ENCODE measurements at places on chromosomes 16 and 17.

GRCh38 chr16:66069587-66069986, 296.9 kb upstream of the CDH5 start:
- H3K36me3 ChIP-seq: no peaks in the 10 kb centered on the region
- no peak for DNase-seq

- H3K4me3 ChIP-seq: no peak overlapping the region
- no peaks in the 10 kb centered on the region for H3K27me3 ChIP-seq
- H3K27ac ChIP-seq: peak overlapping the region; percentile 63
- peak; percentile 48 for DNase-seq
Observed at GRCh38 chr16:4090351-4090851, 25.8 kb downstream of the ADCY9 start.

GRCh38 chr16:1032607-1033006, 39.9 kb upstream of the SSTR5 start:
- DNase-seq: no peak
- no peak overlapping the region for H3K4me3 ChIP-seq
- no peaks in the 10 kb centered on the region for H3K27me3 ChIP-seq

DNA sequence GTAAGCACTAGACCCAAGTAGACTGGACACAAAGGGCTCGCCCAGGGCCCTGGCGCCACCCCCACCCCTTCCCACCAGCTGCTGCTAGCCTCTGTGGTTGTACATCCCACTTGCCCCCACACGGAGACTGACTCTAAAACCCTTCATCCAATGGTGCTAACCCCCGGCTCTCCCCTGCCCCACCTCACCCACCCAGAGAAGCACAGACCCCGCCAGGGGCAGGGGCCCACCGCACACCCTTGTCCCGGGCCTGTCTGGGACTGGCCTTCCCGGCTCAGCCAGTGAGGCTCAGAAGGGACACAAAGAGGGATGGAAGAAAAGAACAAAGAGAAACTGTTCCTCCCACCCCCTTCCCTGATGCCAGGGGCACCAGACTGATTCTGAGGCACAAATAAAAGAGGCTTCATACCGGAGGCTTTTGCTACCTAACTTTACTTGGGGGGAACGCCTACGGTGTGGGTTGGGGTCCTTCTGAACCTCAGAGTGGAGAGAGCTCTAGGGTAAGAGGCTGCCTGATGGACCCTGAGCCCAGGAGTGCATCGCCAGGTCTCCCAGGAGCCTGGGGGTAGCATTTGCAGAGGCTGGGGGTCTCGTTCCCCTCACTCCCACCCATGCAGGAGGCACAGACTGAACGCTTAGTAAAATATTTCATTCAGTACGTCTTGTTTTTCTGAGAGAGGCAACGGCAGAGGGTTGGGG, 8.2 kb downstream of the CORO6 start:
- H3K27ac ChIP-seq: no peak overlapping the region
- no peaks in the 10 kb centered on the region for H3K27me3 ChIP-seq
- H3K36me3 ChIP-seq: no peaks in the 10 kb centered on the region

- no peak overlapping the region for H3K27ac ChIP-seq
- H3K27me3 ChIP-seq: no peaks in the 10 kb centered on the region
- H3K4me1 ChIP-seq: no peaks in the 10 kb centered on the region
- no peak for DNase-seq
- no peak overlapping the region for H3K4me3 ChIP-seq
- H3K36me3 ChIP-seq: no peaks in the 10 kb centered on the region
Observed at GRCh38 chr16:17572145-17572544, 101.4 kb upstream of the XYLT1 start.

GRCh38 chr16:5326395-5326794, 228.8 kb upstream of the EEF2KMT start:
- H3K36me3 ChIP-seq: no peaks in the 10 kb centered on the region
- H3K27ac ChIP-seq: no peak overlapping the region
- H3K27me3 ChIP-seq: no peaks in the 10 kb centered on the region
- no peak overlapping the region for H3K4me3 ChIP-seq

DNA sequence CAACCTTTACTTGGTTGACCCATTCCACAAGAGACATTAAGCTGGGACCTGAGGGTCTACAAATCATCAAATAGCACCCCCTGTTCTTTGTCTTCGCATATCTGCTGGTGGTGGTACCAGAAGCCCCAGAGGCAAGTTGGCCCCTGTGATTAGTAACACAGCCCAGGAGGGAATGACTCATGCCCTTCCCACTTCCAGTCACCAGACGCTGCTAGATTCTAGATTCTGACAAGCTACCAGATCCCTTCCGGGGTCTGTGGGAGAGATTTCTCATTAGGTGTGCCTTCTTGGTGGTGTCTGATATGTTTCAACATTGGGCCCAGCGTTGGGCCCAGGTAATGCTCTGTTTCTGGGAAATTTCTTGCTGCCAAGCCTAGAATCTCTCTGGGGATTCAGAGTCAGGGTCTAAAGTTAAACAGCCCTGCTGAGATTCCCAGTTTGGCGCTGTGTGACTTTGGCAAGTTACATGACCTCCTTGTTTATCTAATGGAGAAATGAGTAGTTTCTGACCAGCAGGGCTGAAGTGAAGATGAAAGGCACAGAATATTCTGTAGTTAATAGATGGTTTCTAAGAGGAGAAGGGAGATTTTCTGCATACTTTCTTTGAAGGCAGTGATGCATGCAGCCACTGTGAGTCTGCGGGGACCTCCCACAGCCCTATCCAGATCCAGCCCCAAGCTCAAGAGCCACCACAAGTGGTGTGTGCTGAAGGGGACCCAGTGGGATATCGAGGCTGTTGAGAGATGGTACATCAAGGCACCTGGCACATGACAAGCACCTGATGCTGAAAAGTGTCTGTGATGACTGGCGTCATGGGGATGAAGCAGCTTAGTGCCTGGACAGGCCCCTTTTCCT, 3.9 kb downstream of the TRPV2 start:
- H3K4me1 ChIP-seq: no peaks in the 10 kb centered on the region
- no peak overlapping the region for H3K27ac ChIP-seq
- DNase-seq: no peak
- no peak overlapping the region for H3K4me3 ChIP-seq
- no peaks in the 10 kb centered on the region for H3K27me3 ChIP-seq

- no peaks in the 10 kb centered on the region for H3K36me3 ChIP-seq
- H3K4me1 ChIP-seq: peaks cover 58% of the 10 kb centered on the region
- DNase-seq: peak; percentile 58
- H3K4me3 ChIP-seq: peak overlapping the region; percentile 7
- H3K27me3 ChIP-seq: no peaks in the 10 kb centered on the region
Observed at GRCh38 chr16:591892-592517, 2.1 kb downstream of the RAB40C start.

- H3K4me1 ChIP-seq: no peaks in the 10 kb centered on the region
- H3K4me3 ChIP-seq: no peak overlapping the region
- DNase-seq: no peak
- H3K27me3 ChIP-seq: no peaks in the 10 kb centered on the region
Observed at GRCh38 chr17:57782647-57783337, 37.7 kb upstream of the CCDC182 start.

DNA sequence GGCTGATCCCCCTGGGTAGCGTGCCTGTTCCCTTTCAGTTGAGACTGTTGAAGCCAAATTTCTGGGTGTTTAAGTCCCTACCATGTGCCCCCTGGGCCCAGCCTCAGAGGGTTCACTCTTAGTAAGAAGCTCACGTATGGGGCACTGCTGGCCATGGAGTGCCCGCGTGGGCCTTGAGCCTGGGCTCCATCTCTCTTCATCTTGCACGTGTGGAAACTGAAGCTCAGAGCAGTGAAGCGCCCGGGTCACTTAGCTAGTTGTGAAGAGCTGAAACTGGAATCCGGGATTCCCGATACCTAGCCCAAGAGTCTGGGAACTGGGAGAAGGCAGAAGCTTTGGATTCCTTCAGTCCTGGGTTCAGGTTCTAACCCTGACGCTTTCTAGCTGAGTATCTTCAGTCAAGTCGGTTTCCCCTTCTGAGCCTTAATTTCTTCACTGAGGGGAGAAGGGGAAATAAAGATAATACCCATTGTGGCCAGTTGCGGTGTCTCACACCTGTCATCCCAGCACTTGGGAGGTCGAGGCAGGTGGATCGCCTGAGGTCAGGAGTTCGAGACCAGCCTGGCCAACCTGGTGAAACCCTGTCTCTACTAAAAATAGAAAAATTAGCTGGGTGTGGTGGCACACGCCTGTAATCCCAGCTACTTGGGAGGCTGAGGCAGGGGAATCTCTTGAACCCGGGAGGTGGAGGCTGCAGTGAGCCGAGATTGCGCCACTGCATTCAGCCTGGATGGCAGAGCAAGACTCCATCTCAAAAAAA, 103.9 kb downstream of the OR1D5 start:
- no peaks in the 10 kb centered on the region for H3K27me3 ChIP-seq
- H3K36me3 ChIP-seq: no peaks in the 10 kb centered on the region
- H3K27ac ChIP-seq: peak overlapping the region; percentile 86
- DNase-seq: no peak
- peaks cover 20% of the 10 kb centered on the region for H3K4me1 ChIP-seq

GRCh38 chr17:37110746-37111145, 162.0 kb downstream of the AATF start:
- H3K4me1 ChIP-seq: no peaks in the 10 kb centered on the region
- DNase-seq: no peak

DNA sequence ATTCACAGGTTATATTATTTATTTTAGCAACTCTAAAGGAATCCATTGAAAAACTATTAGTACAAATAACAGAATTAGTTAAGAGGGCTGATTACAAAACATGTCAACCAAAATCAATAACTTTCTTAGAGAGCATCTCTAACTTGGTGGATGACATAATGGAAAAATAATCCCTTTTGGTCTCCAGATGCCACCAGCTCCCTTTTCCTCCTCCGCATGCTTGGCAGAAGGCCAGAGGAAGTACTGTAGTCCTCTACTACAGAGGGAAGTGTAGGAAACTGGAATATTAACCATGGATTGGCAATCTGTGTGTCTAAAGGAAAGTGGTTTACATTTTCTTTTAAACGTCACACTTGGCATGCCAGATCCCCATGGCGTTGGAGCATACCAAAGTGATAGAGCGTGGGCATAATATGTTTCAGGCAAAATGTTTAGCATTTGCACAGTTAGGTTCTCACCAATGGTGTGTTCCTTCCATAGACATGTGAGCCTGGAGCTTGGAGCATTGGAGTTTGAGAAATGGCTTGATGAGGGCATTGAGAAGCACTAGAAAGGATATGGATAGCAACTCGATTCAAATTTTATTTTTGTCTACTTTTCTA, 106.3 kb downstream of the PRKCB start:
- H3K4me1 ChIP-seq: no peaks in the 10 kb centered on the region
- no peak for DNase-seq
- no peak overlapping the region for H3K27ac ChIP-seq

GRCh38 chr16:65725156-65725845, 603.4 kb upstream of the CDH11 start:
- no peak for DNase-seq
- no peaks in the 10 kb centered on the region for H3K36me3 ChIP-seq
- H3K27ac ChIP-seq: no peak overlapping the region

DNA sequence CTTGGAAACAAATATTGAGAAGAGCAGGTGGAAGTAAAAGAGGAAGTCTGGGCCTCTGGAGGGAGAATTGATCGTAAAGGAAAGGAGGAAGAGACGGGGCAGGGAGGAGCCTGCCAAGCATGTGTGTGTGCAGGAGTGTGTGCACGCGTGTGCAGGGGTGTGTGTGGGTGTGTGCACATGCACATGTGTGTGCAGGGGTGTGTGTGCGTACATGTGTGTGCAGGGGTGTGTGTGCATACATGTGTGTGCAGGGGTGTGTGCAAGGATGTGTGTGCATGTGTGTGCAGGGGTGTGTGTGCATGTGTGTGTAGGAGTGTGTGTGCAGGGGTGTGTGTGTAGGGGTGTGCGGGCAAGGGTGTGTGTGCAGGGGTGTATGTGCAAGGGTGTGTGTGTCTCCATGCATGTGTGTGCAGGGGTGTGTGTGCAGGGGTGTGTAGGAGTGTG, 10.0 kb downstream of the CEP295NL start:
- H3K4me3 ChIP-seq: no peak overlapping the region
- DNase-seq: no peak
- H3K27me3 ChIP-seq: no peaks in the 10 kb centered on the region
- H3K4me1 ChIP-seq: no peaks in the 10 kb centered on the region
- H3K36me3 ChIP-seq: no peaks in the 10 kb centered on the region

GRCh38 chr16:66144641-66145040, 221.8 kb upstream of the CDH5 start:
- no peaks in the 10 kb centered on the region for H3K27me3 ChIP-seq
- H3K27ac ChIP-seq: no peak overlapping the region
- H3K4me3 ChIP-seq: no peak overlapping the region
- no peaks in the 10 kb centered on the region for H3K4me1 ChIP-seq
- no peaks in the 10 kb centered on the region for H3K36me3 ChIP-seq
- no peak for DNase-seq

- H3K27me3 ChIP-seq: no peaks in the 10 kb centered on the region
- no peaks in the 10 kb centered on the region for H3K36me3 ChIP-seq
- H3K27ac ChIP-seq: no peak overlapping the region
Observed at GRCh38 chr17:49224198-49224996, 6.2 kb downstream of the PHOSPHO1 start.

DNA sequence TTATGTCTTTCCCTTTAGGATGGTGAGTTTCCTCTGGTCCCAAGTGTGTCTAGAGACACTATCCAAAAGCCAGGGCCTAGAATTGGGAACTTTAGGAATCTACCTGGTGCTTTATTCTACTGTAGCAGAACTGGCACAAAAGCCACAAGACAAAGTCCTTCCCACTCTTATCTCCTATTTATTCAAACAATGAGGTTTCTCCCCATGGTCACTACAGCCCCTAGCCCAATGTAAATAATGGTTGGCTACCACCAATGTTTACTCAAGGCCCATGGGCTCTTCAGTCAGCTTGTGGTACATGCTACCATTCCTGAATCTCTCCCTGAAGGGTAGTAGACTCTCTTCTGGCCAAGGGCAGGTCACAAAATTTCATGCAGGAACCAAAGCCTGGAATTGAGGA, 789.4 kb upstream of the KIF2B start:
- no peak overlapping the region for H3K4me3 ChIP-seq
- no peak overlapping the region for H3K27ac ChIP-seq
- no peaks in the 10 kb centered on the region for H3K27me3 ChIP-seq
- no peaks in the 10 kb centered on the region for H3K36me3 ChIP-seq
- no peak for DNase-seq

GRCh38 chr17:13395346-13395745, 206.4 kb downstream of the HS3ST3A1 start:
- no peak overlapping the region for H3K4me3 ChIP-seq
- no peaks in the 10 kb centered on the region for H3K36me3 ChIP-seq
- DNase-seq: no peak
- H3K4me1 ChIP-seq: no peaks in the 10 kb centered on the region
- H3K27me3 ChIP-seq: no peaks in the 10 kb centered on the region
- H3K27ac ChIP-seq: no peak overlapping the region

DNA sequence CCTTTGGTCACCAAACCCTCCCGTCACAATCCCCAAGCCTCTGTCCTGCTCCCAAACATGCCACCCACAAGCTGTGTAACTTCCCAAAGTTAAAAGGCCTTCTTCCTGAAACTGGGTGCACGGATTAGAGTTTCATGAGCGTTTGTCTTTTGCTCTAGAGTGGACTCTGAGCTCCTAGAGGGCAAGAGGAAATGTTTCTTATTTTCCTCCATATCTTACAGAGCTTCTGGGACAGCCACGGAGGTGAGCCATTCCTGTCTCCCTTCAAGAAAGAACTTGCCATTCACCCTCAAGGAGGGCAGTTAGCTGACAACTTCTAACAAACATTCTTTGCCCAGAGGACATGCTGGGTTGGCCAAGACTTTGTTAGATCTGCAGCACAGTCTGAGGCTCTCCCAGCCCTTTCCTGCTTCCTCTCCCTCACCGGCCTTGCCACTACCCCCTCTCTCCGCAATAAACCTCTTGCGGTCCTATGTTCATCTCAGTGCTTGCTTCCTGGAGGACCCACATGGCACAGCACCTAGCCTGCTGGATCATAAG, 2.6 kb upstream of the MYCBPAP start:
- no peaks in the 10 kb centered on the region for H3K27me3 ChIP-seq
- H3K27ac ChIP-seq: no peak overlapping the region
- no peak for DNase-seq

Measured in pancreas (tissue), 10 donors.